Stimulated activated CD4-positive, alpha-beta T cell treated with anti-CD3 and anti-CD28 coated beads, Interleukin-4, amount 100 ng/mL, for 4 hours (primary cell): ENCODE measurements at places on chromosomes 1 and 21.

- DNase-seq, result no peak
These were observed 79.5 kb downstream of the SMYD3 start for GRCh38 chr1:246427611-246428010.

- DNase-seq, result no peak
These were observed 23.0 kb upstream of the DNAJC11 start for GRCh38 chr1:6724517-6725141.

GRCh38 chr1:47986761-47987200 is 10.4 kb downstream of the TRABD2B start:
- DNase-seq, result no peak

DNA sequence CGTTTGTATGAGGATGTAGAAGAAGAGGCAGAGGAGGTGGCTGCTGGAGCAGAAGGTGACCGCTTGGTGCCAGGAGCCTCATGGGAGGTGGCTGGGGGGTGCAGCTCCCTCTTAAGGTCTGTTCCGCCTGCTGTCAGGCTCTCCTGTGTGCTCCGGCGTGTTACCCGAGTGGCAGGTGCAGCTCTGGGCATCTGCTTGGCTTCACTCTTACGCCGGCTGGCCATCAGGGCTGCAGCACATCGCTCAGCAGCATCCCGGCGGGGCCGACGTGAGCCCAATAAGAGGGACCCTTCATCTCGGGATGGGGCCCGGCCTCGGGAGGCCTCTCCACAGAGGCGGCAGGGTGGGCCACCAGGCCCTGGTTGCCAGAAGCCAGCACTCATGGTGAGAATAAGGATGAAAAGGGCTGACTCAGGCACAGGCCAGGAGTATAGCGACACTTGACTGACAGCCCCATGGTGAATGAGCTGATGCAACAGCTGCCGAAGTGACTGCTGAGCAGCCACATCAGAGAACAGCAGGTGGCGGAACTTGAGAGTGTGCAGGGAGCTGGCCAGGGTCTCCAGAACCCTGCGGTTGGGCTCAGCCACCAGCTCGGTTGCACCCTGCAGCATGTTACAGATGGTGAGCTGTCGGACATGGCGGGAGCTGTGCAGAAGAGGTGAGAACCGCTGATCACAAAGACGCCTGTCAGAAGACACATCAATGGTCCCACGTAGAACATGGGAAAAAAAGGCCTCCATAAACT is 17.5 kb downstream of the LRRC41 start:
- peak; percentile 19 for DNase-seq

DNA sequence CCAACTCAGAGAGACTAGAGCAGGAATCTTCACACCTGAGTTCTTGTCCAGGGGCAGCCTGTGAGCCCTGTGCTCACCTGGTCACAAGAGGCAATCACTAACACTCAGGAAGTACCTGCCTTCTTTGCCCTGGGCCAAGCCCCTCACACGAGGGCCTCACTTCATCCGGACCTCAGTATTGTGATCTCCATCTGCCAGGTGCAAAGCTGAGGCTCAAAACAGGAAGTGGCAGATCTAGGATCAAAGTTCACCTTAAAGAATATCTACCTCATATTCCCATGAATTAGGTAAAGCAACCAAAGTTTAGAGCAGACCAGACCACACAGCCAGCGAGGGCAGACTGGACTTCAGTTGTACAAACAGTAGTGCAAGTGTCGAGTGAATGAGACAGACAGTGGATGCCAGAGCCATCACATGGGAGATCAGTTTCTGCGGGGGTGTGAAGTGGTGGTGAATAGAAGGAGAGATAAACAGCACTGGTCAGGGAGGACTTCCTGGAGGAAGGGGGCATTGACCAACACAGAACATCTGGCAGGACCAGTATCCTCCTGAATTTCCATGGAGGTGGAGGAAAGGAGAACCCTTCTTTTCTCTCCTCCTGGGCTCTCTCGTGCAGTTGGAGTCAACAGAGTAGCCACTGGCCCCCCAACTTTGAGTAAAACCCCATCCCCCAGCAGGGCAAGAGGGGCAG is 116.6 kb upstream of the ZBTB40 start:
- no peak for DNase-seq

- DNase-seq, result no peak
These were observed 29.5 kb upstream of the REG4 start for GRCh38 chr1:119840745-119841144.

GRCh38 chr1:9753121-9753531 is 70.6 kb downstream of the CLSTN1 start:
- no peak for DNase-seq

DNA sequence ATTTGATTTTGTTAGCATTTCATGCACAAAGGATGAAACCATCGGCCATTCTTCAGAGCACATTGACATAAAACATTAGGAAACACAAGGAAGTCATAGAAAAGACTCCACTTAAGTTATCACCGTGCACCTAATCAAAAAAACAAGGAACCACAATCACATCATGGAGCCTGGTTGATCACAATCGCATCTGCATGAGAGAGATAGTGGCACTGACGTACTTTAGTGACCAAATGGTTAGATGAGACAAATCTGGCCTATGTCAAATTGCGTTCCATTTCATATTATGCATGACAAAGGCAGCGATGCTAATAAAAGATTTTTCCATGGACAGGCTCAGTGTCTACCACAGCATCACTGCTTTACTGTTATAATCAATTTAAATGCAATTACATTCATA is 571.8 kb upstream of the ADGRL2 start:
- no peak for DNase-seq

- no peak for DNase-seq
These were observed 131.3 kb upstream of the ARHGEF16 start for GRCh38 chr1:3323021-3323795.
